ENCODE measurements at places on chromosomes 4 and X.
A peak's percentile ranks its signal among the peaks of the same experiment; 100 is the strongest.

DNA sequence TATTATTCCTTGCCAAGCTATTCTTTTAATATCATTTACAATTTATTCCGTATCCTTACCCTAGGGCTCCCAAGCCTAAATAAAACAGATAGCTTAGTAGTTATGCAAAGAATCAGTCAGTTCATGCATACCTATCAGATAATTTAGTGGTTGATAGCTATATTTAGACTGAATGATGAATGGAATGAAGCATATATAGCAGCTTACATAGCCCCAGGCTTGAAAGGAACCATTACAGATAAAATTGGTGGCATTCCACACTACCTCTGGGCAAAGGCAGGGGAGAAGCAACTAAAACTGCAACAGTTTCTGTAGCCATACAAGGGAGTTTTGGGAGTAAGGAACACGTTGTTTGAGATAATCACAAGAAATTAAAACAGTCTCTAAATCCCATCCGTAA, 2.7 kb downstream of the ACE2 start:
- peak; percentile 48 for DNase-seq

DNA sequence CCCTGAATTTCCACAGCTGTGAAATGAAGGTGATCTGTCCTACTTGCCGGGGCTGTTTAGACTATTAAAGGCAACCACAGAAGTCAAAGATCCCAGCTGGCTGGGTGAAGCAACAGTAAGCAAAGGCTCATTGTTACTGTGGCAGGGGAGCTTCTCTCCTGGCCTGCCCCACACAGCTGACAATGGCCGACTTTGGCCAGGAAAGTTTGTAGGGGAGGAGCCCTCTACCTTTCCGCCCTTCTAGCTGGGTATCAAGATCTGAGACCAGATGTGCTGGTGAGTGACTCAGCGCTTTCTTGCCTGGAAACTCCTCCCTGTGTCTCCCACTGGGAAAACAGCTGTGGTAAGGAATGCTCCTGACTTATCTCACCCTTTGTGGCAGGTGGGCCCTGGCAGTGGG, 21.1 kb downstream of the RASSF6 start:
- DNase-seq: no peak

DNA sequence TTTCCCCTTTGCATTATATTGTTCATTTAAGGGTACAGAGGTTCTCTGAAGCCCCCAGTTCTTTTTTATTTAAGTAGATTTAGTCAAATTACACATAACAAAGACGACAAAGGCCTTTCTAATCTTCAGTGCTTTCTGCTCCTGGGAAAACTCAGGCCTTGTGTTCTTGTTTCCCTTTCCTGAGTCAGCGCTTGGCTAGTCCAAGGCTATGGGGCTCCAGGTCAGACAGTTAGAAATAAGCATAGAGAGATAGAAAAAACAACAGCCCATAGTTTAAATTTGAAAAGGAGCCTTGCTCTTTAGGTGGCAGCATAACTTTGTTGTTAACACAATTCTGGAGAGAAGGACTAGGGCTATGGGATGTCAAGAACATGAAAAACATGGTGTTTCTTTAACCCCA, 97.3 kb downstream of the PPP1R2C start:
- DNase-seq: no peak

GRCh38 chrX:110310000-110310790, 7.7 kb downstream of the AMMECR1 start:
- DNase-seq: no peak

- no peak for DNase-seq
Measured at GRCh38 chr4:135492439-135492838, 1290.8 kb upstream of the PABPC4L start.

GRCh38 chr4:13601048-13601447, 26.5 kb downstream of the BOD1L1 start:
- DNase-seq: no peak

DNA sequence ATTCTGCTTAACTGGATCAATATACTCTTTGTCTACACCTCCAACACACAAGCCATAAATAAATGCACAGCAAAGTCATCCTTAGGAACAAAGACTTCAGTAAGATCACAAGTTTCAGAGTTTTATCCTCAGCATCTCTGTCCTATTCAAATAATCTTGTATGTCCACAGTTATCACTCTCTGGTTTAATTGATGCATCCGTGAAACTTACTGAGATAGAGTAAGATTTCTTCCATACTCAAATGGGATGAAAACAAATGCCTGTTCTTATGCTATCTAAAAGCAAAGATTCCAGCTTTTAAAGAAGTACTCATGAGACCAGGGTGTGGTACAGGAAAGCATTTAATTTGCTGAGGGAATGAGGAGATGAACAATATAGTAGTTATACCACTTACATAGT, 184.6 kb upstream of the SLC7A11 start:
- DNase-seq: peak; percentile 62

DNA sequence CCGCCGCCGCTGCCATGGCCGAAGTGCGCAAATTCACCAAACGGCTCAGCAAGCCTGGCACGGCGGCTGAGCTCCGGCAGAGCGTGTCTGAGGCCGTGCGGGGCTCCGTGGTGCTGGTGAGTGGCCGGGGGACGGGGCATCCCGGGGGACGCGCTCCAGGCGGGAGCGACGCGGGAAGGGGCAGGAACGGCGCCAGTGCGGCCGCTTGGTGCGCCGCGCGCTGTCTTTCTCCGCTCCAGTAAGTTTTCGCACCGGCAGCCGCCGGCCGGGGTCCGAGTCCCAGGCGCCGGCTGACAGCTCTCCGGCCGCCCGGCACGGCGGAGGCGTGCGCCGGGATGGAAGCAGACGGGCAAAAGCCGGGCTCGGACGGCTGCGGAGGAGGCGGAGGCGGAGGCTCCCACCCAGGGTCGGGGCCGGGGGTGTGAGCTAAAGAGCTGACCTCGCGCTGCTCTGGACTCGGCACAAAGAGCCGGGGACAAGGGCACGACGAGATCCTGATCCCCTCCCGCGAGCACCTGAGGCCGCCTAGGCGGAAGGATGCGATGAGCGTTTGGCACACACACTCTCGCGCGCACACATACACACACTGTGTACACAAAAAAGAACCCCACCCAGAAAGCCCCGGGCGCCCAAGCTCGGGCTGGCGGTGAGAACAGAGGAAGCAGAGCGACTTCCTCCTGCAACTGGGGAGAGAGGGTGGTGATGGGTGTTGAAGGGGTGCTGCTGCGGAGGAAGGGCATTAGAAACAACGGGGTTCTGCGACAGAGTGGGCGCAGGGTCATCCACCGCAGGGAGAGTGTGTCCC, 545 bp downstream of the DOCK11 start:
- DNase-seq: no peak

- DNase-seq: no peak
Measured at GRCh38 chr4:15848191-15848842, 70.2 kb downstream of the CD38 start.

GRCh38 chrX:22122510-22122909, 90.4 kb downstream of the PHEX start:
- DNase-seq: no peak

DNA sequence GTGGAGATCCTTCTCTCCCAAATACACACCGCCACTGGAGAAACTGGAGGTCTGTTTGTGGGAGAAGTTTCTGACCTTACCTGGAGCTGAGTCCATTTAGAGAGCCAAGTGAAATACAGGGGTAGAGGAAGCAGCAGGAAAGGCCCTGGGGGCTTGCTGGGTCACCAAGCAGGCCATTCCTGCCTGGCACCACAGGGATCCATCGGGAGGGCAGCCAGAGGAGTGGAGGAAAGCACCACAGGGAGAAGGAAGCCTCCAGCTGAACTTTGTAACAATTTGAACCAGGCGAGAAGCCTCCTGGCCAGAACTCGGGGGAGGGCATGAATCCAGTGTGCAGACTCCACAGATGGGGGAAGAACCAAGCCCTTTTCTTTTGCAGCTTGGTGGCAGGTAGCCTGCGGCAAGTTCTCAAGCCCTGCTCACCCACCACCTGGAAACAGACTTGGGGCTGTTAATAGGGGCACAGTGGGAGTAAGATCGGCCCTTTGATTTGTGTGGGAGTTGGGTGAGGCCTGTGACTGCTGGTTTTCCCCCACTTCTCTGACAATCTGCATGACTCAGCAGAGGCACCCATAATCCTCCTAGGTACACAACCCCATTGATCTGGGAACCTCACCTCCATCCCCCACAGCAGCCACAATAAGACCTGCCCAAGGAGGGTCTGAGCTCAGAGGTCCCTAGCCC, 94.6 kb downstream of the IRS4 start:
- no peak for DNase-seq

DNA sequence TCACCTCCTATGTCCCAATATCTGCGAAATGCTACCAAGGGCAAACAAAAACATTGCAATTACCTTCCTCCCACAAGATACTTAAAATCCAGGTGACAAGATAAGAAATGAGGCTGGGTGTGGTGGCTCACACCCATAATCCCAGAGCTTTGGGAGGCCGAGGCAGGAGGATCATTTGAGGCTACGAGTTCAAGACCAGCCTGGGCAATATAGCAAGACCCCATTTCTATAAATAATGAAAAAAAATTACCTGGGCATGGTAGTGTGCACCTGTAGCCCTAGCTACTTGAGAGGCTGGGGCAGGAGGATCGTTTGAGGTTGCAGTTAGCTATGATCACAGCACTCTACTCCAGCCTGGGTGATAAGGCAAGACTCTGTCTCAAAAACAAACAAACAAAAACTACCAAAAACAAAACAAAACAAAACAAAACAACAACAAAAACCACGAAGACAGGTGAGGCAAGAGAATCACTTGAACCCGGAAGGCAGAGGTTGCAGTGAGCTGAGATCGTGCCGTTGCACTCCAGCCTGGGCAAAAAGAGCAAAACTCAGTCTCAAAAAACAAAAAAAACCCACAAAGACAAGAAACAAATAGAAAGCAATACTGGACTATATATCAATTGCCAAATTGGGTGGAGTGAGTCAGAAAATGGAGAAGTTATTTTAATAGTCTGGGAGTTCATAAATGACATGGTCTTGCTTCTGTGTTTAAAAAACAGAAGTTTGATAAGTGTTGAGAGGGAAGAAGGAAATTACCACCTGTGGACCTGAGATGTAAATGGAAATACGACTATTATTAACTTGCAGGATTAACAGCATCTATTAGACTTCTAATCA, 176.5 kb downstream of the FBXW7 start:
- DNase-seq: no peak

GRCh38 chr4:51870441-51871188, 27.7 kb downstream of the DCUN1D4 start:
- DNase-seq: no peak

- no peak for DNase-seq
Measured at GRCh38 chrX:27966492-27966891, 14.8 kb downstream of the DCAF8L1 start.

DNA sequence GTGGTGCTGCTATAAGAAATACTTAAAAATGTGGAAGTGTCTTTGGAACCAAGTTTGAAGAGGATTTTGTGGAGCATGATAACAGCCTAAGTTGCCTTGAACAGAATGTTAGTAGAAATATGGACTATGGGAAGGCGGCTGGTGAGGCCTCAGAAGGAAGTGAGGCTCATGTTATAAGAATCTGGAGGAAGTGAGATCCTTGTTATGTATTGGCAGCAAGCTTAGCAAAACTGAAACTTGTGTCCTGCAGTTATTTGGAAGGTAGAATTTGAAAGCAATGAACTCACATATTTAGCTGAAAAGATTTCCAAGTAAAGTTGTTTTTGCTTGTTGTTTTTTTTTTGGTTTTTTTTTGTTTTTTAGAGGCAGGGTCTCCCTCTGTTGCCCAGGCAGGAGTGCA, 13.6 kb upstream of the MED14 start:
- DNase-seq: no peak

DNA sequence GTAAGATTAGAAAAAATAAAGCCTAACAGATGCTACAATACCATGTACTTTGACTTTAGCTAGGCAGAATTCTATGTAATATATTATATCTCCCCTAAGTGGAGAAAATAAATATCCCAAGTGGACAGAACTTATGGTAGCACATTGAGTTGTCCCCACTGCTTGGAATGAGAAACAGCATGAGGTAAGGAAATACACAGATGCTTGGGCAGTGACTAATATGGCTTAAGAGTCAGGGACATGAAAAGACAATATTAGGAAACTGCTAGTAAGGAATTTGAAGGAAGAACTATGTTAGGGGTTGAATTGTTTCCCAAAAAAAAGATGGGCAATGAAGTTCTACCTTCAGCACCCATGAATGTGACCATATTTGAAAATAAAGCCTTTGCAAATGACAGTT, 2265.1 kb downstream of the PCDH7 start:
- no peak for DNase-seq

DNA sequence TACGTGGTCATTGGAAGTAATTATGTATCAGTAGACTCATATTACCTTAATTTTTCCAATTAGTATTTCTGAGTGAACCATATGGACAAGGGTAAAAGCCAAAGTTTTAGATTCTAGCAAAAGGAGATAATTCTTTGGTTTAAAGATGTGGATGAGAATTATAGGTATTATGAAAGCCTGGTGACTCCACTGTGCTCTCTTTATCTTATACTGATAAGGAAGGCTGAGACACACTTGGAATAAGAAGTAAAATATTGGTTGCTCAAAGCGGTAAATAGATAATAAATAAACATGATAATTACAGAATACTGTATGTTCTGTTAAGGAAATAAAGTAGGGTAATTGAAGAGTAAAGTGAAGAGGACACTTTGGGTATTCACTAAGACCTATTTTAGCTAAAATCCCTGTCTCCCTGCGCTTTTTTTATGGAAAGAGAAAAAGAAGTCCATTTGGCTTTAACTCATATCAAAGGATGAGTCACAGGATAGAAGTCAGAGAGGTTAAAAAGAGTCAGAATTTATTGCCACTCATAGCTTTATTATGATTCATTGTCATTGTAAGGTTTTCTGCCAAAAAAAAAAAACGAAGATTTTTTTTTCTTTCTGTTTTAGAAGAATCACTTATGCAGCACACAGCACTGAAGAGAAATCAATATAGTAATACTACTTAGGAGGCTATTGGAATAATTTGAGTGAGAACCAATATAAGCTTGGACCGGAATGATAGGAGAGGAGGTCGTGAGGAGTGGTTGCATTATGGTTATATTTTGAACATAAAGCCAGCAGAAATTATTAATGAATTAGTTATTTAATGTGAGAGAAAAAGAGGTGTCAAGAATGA, 2463.1 kb downstream of the ARAP2 start:
- DNase-seq: peak; percentile 14

DNA sequence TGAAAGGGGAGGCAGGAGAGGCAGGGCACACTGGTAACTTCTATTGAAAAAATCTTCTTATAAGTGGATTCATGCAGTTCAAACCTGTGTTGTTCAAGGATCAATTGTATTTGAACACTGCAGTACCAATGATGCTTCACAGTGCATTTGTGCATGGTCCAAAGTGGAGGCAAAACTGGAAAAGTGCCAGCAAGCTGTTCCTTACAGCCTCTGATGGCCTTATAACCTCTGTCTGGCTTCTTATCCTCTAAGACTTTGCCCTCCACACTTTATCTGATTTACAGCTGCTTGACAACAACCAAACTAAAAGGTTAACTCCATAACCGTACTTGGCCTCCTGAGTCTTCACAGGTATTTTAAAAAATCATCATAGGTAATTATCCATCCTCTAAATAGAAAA, 40.4 kb downstream of the MAGEB17 start:
- no peak for DNase-seq

All from COLO829 (cell line).